Mesothelial cell of epicardium (in vitro differentiated cells): ENCODE measurements at places on chromosomes 13 and 19. TPM values are rescaled to one million over a fixed set of nuclear protein-coding genes. Genes with fewer than 3 reads are reported as not detected.
A peak's percentile ranks its signal among the peaks of the same experiment; 100 is the strongest.

Gene UBE2M
- total RNA-seq = 66.2 to 74.7 TPM (median 73.4 TPM) in 3 replicates

Gene PSG11
- total RNA-seq = not detected in 3 replicates

Gene CATSPERD
- total RNA-seq = not detected in 3 replicates

Gene DNAAF3
- 2.9 to 4.4 TPM (median 3.3 TPM) in 3 replicates for total RNA-seq

Gene GAS6
- total RNA-seq = 67.4 to 74.1 TPM (median 71.5 TPM) in 3 replicates

Gene KLK3
- not detected in 3 replicates for total RNA-seq

Gene MYH14
- total RNA-seq = 52.3 to 56.6 TPM (median 53.8 TPM) in 3 replicates

Gene LGI4
- 1.1 to 2.0 TPM (median 1.4 TPM) in 3 replicates for total RNA-seq

Gene SYNE4
- total RNA-seq = 16.8 to 17.0 TPM (median 17.0 TPM) in 3 replicates

Gene SPACA4
- total RNA-seq = not detected in 3 replicates

Gene TJP3
- 20.0 to 21.7 TPM (median 20.1 TPM) in 3 replicates for total RNA-seq

Gene RGL3
- 80.8 to 84.8 TPM (median 82.6 TPM) in 3 replicates for total RNA-seq

DNA sequence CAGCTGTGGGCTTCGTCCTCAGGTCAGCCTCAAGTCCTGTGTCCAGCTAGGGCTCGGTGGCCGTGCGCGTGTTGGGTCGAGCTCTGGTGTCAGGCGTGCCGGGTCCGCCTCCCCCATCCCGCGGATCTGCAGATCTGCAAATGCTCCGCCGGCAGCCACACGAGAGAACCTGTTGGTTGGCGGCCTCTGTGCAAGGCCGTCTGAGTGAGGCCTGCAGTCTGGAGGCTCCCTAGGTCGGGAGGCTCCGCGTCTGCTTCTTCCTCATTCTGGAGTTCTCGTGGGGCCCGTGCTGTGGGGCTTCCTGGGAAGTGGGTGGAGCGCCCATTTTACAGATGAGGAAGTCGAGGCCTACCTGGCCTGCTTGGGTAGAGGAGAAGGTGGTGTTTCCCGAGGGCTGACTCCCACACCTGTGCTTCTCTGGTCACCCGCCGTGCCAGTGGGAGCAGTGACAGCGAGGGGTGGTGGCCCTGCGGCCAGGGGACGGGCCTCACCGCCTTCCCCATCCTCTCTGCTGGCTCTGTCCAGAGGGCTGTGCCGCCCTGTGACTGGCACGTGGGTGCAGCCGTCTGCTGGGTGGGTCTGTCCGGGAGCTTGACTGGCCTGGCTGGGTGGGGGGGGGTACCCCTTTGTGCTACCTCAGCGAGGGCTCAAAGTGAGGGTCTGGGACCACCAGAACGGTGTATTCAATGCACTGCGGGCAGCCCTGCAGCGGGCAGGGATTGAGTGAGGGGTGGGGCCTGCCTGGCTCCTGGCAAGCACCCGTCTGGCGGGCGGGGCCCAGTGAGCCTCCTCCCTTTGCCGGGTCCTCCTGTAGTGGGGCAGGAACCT lies 3.3 kb downstream of the CSNK1G2 start:
- no peak for DNase-seq

DNA sequence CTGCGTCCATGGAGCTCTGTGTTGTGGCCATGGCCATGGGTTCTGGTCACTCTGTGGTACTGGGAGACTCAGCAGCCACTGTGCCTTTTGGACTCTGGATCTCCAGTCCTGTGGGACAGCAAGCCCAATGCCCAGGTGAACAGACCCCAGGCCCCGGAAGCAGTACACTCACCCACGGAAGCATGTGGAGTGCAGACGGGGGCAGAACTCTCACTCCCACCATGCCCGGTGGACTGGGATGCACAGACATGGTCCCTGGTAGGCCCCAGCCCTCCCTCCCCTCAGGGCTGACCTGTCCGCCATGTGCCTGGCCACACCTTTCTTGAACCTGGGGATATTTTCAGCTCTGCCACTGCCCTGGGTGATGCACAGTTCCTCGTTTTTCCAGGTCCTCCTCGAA lies 163.3 kb downstream of the URI1 start:
- DNase-seq = no peak

GRCh38 chr13:39957868-39958677 lies 302.6 kb downstream of the COG6 start:
- DNase-seq = no peak

- no peak for DNase-seq
Measured at GRCh38 chr13:111969551-111970135, 97.3 kb upstream of the SOX1 start.

DNA sequence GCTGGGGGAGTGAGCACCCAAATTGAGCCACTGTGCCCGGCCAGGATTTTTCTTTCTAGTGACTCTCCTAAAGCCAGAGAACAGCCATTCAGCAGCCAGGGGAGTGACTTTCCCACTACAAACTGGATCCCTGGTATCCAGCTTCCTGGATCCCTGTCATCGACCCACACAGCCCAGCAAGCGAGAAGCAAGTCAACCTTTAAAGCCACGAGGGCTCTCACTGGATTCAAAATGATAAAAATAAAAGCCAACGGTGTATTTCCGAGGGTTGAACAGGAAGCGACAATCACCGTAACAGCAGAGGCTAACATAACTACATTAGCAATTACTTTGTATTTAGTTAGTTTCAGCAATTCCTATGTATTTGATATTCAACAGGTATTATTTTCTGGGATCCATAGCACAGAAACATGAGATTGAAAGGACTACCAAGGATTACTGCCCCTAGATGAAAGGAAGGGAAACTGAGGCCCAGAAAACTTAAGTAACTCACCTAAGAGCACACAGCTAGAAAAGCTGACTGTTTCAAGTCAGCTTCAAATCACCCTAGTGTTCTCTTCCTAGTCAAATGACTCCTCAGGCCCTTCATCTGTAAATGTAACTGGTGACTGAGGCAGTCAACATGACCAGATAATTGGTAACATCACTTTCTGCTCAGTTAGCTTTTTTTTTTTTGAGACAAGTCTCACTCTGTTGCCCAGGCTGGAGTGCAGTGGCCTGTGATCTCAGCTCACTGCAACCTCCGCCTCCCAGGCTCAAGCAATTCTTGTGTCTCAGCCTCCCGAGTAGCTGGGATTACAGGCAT lies 2.7 kb downstream of the RFX1 start:
- DNase-seq = no peak

DNA sequence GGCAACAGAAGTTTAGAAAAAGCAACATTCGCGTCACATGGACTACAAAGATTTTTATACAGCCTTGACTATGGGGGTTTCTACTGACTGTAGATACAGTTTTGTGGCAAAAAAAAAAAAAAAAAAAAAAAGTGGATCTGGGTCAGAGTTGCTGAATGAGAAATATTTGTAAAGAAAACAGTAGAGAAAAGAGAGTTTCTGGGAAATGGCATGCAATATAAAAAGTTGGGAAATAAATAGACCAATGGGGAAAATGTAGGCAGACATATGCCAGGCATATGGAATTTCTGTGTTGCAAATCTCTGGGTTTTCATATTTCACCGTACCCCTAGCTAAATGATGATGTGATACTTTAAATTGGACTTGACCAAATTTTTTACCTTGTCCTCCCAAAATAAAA lies 315.3 kb downstream of the EFNB2 start:
- DNase-seq = no peak

GRCh38 chr13:110105136-110105535 lies 201.8 kb downstream of the COL4A1 start:
- DNase-seq = no peak

DNA sequence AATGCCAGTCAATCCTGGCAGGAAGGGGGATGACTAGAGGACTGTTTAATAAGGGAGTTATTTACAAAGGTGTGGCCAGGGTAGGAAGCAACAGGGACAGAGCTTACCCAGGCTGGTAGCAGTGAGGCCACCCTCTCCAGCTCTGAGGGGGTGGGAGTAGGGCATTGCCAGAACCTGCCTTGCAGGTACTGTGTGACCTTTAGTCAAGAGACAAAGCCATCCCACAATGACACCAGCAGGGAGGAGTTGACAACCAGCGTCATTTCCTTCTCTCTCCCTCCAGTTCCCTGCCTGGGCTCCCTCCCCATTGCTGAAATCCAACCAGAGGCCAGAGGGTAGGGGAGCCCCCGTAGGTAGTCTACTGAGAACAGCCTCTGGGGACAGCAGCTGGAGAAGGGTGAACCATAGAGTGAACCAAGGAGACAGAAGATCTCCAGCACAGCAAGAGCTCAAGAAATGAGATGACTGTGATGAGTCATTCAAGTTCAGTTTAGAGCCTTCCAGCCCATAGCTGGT lies 33.3 kb upstream of the SPATA13 start:
- no peak for DNase-seq

DNA sequence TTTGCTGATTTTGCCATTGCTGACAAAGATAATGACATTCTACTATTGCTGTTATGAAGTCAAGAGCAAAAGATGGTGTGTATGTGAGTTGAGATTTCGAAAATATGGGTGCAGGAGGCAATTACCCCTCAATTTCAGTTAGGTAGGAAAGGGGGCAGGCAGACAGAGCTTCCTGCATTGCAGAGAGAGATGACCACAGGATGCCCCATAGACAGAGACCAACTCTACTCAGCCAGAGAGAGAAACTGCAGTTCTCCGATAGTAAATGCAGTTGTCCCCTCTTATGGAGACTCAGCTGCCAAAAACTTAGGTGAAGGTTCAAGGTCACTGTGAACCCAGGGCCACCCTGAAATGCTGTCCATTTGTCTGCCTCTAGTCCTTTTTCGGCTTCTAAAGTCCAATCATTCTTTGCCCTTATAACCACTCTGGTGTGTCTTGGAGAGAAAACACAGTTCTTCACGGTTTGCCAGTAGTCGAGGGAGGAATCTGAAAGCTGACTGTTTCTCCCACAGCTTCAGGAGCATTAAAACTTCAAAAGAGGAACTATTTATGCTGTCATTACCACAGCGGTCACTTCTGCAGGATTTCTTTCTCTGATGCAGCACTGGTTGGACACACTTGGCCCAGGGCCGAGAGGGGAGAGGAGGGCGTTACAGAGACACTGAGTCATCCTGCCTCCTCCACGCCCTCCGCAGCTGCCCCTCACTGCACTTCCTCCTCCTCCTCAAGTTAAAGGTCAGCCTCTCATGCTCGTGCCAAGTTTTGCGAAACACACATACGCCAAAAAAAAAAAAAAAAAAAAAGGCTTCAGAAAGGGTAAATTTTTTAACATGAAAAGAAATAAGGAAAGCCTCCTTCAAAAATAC lies 264.3 kb downstream of the FOXO1 start:
- DNase-seq = peak; percentile 56

DNA sequence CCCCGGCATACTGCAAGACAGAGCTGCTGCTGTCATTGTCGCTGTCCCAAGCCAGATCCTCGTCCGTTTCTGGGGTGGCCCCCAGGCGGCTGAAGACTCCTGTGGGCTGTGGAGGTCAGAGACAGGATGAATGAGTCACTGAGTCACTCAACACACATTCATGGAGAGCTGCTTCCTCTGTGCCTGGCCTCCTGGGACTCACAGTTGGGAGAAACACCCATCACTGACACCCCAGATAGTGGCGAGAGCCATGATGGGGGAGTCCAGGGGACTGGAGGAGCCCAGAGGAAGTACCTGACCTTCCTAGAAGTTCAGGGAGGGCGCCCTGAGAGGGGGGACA lies 26.0 kb downstream of the C19orf47 start:
- no peak for DNase-seq

DNA sequence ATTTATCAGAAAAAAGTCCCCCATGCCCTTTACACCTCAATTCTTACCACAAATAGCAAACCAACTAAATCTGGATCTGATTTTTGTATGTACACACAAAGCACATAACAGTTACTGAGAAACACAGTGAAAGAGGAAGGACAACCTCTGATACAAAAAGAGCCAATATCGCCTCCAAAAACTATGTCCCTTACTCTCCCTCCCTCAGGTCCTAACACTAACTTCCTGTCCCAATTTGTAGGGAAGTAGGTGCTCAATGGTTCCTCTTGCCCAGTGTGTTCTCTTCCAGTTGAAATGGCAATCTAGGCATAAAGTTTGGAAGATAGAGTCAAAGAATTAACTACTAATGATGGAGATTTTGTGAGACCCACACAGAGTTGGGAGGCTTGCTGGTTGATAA lies 15.8 kb upstream of the FPR3 start:
- DNase-seq = no peak

DNA sequence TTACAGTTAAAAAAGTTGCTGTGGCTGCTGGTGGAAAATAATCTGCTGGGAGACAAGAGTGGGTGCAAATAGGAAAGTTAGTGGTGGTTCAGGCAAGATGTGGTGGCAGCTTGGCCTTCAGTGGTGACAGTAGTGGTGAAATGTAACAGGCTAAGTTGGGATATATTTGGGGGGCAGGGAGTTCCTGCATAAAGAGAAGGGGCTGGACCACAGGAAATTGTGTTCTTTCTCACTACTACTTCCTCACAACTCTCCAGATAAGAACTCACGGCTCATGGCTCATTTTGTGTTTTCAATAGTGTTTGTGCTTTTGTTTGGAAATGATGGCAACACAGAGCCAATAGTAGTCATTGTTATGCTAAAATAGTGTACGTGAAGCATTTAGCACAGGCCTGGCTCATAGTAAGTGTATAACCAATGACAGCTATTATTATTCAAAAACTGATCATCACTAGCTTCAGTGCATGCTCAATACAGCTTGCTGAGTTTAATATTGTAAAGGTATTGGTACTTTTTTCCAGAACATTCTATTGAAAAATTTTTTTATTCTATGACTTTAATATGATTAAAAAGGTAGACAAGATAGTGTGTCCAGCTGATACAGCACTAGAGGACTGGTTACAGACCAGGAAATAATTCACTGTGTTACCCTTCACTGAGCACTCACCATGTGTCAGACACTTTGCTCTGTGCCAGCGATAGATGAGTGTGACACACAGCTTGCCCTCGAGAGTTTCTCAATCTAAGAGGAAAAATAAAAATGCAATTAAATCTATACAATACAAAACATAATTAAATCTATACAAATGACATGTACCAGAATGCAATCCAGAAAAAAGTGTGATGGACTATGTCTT lies 209.8 kb downstream of the POU4F1 start:
- no peak for DNase-seq

GRCh38 chr13:30373727-30374126 lies 48.6 kb upstream of the UBE2L5 start:
- no peak for DNase-seq

GRCh38 chr13:48410199-48410598 lies 2.7 kb downstream of the LPAR6 start:
- DNase-seq = no peak

- peak; percentile 45 for DNase-seq
Measured at GRCh38 chr13:98842858-98843481, 90.5 kb upstream of the SLC15A1 start.

DNA sequence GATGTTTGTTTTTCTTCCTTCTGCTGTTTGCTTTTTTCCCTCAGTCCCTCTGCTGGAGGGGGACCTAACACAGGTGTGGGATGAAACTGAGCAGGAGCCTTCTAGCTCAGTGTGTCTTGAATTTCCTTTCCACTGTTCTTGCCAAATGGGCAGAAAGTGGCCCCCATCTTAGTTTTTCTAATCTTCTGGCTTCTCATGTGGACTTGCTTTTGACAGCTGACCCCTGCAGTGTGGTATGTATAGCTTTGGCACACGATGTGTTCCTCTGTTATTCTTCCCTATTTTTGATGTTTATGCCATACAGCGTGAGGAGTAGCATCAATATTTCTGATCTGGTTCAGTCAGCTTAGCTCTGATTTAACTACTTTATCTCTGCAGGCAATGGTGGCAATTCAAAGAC lies 8.3 kb downstream of the LRCH1 start:
- no peak for DNase-seq

- no peak for DNase-seq
Measured at GRCh38 chr13:107969546-107969945, 245.8 kb downstream of the LIG4 start.

GRCh38 chr19:5172859-5173630 lies 167.6 kb downstream of the PTPRS start:
- DNase-seq = no peak
